ENCODE measurements at places on chromosomes 2 and 18.

DNA sequence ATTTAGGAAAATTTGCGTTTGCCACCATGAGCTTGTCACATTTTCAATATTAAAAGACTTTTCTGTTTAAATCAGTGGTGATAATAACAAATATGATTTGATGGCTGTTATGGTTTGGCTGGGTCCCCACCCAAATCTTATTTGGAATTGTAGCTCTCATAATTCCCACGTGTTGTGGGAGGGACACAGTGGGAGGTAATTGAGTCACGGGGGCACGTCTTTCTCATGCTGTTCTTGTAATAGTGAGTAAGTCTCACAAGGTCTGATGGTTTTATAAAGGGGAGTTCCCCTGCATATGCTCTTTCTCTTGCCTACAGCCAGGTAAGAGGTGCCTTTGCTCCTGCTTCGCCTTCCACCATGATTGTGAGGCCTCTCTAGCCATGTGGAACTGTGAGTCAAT, 83.4 kb upstream of the RGPD4 start:
- H3K4me3 ChIP-seq = no peak overlapping the region
- DNase-seq = no peak
- no peaks in the 10 kb centered on the region for H3K4me1 ChIP-seq
- no peaks in the 10 kb centered on the region for H3K27me3 ChIP-seq
- no peaks in the 10 kb centered on the region for H3K36me3 ChIP-seq

GRCh38 chr2:197710424-197711042, 5.4 kb downstream of the MARS2 start:
- no peaks in the 10 kb centered on the region for H3K36me3 ChIP-seq
- H3K27ac ChIP-seq = no peak overlapping the region
- no peaks in the 10 kb centered on the region for H3K27me3 ChIP-seq
- H3K4me3 ChIP-seq = no peak overlapping the region

GRCh38 chr2:146370826-146371225, 1474.0 kb upstream of the ACVR2A start:
- no peak overlapping the region for H3K4me3 ChIP-seq
- H3K27me3 ChIP-seq = no peaks in the 10 kb centered on the region
- no peak overlapping the region for H3K27ac ChIP-seq
- H3K36me3 ChIP-seq = no peaks in the 10 kb centered on the region
- DNase-seq = no peak

GRCh38 chr18:46702471-46702870, 45.5 kb upstream of the LOXHD1 start:
- H3K27me3 ChIP-seq = no peaks in the 10 kb centered on the region
- H3K4me1 ChIP-seq = no peaks in the 10 kb centered on the region
- no peak overlapping the region for H3K4me3 ChIP-seq
